CD4-positive, alpha-beta T cell treated with Interleukin-4 for 1 hour (primary cell): ENCODE measurements at places on chromosomes 12 and 14.

DNA sequence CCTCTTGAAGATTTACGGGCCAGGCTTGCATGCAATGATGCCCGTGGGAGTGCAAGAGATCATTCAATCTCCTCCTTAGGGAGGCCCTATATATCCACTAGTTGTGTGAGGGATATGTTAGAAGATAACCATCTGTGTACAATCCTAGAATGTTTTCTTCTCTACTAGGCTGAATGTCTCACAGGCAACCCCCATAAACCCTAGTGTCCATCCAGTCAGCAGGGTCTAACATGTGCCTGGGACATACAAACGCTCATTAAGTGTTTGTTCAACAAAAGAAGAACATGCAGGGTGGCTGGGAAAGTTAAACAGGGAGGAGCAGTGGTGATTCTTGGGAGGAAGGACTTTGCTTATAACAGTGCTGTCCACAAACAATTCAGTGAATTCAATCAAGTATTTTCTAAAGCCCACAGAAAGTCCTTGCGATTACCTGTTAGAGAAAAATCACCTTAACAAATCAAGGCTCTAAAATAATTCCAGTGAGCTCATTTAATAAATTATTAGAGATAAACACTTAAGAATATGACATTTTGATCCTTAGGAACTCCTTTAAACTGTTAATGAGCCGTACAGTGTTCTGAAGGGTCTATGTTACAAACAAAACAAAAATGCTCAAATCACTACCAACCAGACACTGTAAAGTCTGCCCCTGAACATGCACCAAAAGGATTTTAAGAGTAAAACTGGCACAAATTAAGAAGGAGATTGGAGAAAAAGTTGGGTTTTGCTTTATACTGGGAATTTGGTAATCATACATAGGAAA is 96.6 kb upstream of the FERMT2 start:
- DNase-seq: no peak

GRCh38 chr14:53380867-53381225 is 227.7 kb upstream of the DDHD1 start:
- no peak for DNase-seq

DNA sequence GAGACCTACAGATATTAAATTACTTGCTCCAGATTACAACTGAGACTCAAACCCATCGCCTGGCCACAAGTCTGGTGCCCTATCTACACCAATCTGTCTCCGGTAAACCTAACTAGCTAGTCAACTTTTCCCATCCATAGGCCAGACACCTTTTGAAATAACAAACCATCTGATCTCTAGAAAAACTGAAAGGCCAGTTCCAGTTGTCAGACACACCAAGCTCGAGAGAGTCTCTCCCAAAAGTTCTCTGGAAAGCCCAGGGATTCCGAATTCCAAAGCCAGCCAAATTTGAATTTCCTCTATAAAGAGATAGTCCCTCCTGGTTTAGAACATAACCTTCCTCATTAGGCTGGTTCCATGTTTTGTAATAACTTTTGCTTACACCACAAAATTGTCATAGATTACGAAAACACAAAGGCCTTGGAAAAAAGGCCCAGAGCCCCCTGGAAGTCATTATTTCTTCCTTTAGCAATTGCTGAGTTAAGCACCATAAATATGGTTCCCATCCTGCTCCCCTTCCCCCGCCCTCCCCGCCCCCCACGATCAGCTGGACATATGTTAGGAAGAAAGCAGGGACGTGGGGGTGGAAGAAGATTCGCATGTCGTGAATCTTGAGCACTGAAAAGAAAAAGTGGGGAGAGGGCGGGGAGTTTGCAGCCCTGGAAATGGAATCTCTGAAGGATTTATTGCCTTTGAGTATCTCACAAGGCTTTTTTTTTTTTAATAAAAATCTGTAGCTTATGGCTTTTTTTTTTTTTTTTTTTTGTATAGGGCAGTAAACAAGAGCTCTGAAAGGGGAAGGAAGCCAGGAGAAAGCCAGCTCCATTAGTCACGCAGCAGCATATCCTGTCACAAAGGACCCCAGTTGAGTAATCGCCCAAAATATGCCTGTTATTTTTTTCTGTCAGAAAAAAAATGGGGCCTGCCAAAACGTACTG is 110.4 kb downstream of the ZFP36L1 start:
- peak; percentile 81 for DNase-seq

GRCh38 chr12:11810206-11810545 is 160.7 kb downstream of the ETV6 start:
- no peak for DNase-seq

DNA sequence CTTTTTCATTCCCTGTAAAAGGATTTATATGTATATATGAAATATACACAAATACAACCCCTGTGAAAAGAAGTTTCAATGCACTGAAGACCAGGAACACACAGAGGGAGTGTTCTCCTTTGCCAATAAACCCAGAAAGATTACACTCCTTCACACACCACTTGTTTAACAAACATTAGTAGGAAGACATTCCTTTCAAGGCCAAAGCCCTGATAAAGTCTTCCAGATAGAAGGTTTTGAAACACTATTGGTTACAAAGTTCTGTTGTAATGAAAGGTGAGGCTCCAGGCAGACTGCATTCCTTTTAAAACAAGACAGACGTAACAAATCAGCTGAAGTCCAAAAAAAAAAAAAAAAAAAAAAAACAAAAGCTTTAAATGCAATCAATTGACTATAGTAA is 81.0 kb downstream of the PTPN21 start:
- DNase-seq: no peak

GRCh38 chr14:67982711-67983608 is 163.4 kb downstream of the RAD51B start:
- DNase-seq: no peak

- DNase-seq: no peak
These were observed 19.2 kb upstream of the EMP1 start for GRCh38 chr12:13177373-13177772.

DNA sequence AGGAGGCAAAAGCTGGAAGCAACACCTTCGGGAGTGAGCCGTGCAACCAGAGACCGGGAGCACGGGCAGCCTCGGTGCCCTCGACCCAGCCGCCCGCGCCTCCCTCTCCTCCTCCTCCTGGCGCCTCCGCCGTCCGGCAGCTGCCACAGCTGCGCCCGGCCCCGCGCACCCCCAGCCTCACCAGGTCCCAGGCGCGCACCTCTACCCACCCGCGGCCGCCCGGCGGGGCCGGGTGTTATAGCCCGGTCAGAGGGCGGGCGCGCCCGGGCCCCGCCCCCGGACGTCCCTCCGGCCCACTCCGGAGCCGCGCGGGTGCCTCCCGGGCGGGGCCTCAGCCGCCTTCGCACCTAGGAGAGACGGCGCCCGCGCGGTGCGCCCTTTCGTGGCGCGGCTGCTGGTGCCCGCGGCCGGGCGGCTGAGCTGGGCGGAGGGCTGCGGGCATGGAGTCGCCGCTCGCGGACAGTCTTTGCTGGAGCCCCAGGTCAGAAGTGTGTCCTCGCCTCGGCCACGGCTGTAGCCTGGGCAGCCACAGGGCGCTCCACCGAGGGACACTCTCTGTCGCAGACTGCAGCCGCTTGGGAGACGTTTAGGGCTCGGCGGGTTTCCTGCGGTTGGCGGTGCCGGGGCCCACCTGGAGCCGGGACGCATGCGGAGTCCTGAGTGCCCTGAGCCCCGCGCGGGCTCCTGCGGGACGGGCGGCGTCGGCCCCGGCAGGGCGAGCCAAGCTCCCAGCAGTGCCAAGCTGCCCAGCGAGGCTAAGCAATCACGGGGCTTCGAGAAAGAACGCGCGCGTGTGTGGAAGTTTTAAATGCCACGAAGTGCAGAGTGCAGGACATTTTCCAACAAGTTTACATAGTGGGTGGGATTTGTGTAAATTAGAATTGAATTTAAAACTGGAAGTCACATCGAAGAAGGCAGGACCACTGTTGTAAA is at the start of gene CPM:
CPM (minus strand) TSS at position 211 of the 933 bp plus-strand sequence. CDS start 334 bp downstream, outside the sequence.
- DNase-seq: peak; percentile 69

DNA sequence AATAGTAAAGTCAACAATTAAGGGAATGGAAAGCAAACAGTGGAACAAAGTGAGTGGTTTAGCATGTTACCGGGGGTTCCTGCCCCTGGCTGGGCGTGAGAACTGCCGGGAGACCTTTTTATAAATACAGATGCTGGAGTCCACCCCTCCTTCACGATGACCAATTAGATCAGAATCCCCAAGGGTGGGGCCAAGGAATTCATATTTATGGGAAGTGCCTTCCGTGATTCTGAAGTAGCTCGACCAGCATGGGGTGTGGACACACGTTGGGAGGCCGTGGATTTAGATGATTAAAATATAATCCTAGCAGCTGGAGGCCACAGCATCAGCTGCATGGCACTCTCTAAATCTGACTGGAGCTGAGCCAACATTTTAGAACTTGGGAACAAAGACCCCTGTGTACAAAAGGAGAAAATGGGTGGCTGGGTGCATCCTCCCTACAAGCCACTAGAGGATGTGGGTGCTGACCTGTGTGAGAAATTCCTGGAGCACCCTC is 87.9 kb downstream of the SRRM4 start:
- DNase-seq: no peak

DNA sequence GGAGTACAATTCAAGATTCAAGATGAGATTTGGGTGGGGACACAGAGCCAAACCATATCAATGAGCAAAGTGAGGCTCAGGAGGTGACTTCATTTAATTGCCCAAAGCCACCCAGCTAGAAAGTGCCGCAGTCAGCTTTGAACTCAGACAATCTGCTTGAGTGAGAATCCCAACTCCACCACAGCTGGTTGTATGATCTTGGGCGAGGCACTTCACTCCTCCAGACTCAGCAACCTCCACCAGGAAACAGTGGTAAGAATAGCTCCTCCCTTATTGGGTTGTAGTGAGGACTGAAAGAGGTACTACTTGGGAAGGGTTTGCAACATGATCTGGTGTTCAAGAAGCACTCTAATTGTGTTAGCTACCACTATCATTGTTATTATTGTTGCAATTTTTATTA is 129.2 kb upstream of the RFLNA start:
- no peak for DNase-seq

DNA sequence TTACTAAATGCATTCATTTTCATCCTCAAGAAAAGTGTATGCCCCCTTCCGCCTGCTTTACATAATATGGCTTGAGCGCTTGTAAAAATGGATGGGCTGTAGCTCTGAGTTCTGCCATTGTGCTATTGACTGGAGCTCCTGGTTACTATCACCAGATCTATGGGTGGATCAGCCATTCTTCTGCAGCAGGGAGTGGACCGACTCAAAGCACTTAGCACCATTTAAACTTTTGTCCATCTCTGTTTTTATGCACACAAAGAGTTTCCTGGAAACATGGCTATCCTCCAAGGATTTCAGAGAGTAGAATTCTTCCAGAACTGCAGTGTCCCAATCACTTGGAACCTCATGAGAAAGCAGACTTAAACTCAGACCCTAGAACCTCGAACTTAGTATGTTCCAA is 4.5 kb upstream of the NUMB start:
- no peak for DNase-seq

- no peak for DNase-seq
These were observed 45.8 kb downstream of the ELK3 start for GRCh38 chr12:96239711-96240635.

DNA sequence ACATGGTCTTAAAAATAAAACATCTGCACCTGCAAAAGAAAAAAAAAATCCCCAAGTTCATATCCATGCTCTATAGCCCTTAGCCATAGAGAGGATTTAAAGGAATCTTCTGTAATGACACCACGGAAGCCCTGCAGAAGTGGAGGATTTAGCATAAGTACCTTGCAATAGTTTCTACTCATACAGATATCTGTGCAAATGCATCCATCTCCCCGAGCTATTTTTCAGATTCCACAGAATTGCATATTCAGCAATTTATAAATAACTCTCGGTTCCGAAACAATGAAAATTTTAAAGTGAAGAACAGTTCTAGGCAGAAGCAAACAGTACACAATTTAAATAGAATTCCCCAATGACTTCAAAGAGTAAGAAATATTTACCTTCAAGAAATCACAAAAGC is 424 bp downstream of the IGF1 start:
- DNase-seq: no peak

GRCh38 chr12:71057330-71057729 is 100.5 kb downstream of the TSPAN8 start:
- no peak for DNase-seq

- DNase-seq: no peak
These were observed 883 bp upstream of the CDCA4 start for GRCh38 chr14:105021656-105022275.

DNA sequence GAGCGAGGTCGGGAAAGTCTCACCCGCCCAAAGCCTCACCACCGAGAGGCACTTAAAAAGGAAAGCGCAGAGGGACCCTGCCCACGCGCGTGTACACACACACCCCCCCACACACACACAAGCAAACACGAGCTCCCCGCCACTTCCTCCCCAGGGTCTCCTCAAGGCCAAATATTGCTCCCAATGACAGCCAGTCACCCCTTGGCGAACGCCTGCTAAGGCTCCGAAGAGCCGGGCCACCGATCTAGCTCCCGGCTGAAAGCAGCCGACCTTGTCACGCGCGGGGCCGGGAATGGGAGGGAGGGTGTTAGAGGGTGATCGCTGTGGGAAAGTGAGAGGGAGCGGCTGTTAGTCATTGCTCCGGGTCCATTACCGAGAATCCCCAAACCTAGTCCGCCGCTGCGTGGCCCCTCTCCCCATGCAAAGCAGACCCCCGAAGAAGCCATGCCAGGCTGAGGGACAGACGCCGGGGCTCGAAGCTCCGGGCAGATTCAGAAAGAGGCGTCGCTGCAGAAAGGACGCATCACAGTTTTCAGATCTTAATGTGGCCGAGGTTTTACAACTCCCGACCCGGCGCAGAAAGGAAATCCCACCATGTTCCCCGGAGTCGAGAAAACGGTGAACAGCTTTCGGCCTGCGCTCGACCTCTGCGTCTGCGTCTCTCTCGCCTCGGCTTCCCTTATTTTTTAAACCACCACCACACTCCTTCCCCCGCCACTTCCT is 2.6 kb downstream of the BMP4 start:
- no peak for DNase-seq

- no peak for DNase-seq
These were observed 13.2 kb downstream of the GNS start for GRCh38 chr12:64745980-64746379.

DNA sequence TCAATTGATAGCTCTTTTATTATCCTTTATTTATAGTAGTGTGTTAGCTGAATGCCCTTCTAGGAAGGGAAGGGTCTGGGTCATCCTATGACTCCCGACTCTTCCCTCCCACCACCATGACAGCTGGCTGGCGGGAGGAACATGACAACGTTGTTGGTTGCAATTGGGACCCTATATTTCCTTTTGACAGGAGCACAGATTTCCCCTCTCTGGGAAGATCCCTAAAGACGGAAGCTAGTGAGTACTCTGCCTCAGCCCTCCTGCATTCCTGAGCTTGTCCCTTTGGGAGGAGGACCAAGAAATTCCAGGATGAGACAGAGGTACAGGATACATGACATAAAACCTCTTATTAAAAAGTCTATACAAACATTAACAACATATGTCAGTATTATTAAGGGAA is 485.4 kb downstream of the NAV3 start:
- no peak for DNase-seq

- DNase-seq: peak; percentile 66
These were observed 764 bp downstream of the DYNLL1 start for GRCh38 chr12:120496413-120497340.

GRCh38 chr12:57869298-57869926 is 22.9 kb upstream of the CTDSP2 start:
- DNase-seq: no peak
